Activated T-helper 1 cell treated with anti-CD3 and anti-CD28 coated beads, Interleukin-2, amount 50 U/mL, for 16 hours (primary cell): ENCODE measurements at places on chromosomes 3 and 15.

DNA sequence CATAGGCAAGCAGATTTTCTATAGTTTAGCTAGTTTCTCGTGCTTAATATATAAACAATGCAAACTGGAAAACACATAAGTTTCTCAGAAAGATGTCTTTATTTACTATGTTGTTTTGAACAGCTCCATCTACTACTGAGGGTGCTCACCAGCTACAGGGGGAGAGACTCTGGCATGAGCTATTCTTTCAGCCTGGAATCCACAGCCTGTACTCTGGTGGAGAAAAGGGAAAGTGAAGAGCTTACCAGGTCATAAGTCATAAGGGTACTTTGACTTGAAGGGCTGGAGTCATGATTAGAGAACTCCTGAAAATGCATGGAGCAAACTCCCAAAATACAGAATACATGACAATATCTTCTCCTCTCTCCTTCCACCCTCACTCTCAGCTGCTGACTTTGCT, 4.4 kb upstream of the AVEN start:
- no peak for DNase-seq

DNA sequence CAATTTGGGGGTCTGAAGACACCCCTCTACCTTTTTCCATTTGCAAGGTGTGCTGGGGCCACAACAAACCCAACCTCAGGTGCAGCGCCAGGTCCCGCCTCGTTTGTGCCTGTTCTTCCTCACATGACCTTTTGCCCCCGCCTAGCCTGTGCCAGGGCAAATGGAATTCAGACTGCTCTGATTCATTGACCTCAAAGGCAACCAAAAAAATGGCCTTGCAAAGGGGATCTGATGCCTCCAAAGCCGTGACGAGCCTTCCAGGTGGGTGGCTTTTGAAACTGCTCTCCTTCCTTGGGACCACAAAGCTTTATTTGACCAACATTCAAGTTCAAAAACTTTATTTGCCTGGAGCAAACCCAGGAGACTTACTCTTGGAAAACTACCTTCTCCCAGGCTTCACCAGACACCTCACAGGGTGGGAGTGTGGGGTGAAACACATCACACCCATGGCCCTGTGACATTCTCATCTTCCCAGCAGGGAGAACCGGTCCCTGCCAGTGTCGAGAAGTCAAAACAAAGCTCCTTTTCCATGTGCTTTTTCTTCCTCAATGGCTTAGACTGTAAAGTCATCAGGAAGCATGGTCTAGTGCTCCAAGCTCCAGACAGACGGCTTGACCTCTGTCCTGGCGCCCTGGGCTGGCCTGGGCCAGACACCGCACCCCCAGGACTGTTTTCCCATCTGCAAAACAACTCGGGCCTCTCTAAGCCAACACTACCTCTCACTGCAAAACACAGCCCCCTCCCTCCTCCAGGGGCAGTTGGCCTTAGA, 103.9 kb upstream of the HES1 start:
- DNase-seq, result no peak

- DNase-seq, result no peak
These were observed 14.1 kb downstream of the SPSB4 start for GRCh38 chr3:141065258-141065657.

GRCh38 chr3:153216928-153217327, 54.9 kb downstream of the RAP2B start:
- DNase-seq, result no peak

DNA sequence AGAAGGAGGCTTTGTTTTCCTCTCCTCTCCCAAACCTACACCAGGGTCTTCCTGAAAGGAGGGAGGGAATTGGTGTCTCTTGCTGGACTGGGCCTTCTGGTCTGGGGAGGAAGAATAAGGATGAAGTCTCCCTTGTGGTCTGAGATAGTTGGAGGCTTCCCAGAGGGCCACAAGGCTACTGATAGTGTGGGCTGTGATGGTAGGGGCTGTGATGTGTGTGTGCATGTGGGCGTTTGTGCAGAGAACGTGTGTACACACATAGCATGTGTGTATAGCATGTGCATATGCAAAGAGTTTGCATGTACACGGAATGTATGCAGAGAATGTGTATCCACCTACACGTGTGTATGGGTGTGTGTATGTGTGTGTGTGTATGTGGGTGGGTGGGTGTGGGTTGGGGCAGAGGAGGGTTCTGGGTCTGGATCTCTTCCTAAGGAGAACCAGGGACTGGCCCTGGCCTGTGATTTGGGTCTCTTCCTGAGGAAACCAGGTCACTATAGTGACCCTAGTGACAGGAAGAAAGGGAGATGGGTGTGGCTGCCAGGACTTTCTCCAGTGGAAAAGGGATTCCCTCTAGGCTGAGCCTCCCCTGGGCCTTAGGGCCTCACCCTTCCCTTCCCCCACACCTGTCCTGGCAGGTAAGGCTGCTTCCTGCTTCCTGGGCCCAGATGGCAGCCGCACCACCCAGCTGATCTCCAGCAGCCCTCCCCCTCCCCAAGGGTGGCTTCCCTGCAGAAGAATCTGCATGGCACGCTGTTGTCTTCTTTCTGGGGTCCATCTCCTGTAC, 1.7 kb downstream of the FLNB start:
- DNase-seq, result no peak

- no peak for DNase-seq
These were observed 133.0 kb downstream of the ASB7 start for GRCh38 chr15:100735129-100736053.
